ENCODE measurements at places on chromosomes 3 and 15. TPM values are rescaled to one million over a fixed set of nuclear protein-coding genes. Genes with fewer than 3 reads are reported as not detected.

- no peak for DNase-seq
Observed at GRCh38 chr15:63373330-63373729, 8.3 kb downstream of the CA12 start.

DNA sequence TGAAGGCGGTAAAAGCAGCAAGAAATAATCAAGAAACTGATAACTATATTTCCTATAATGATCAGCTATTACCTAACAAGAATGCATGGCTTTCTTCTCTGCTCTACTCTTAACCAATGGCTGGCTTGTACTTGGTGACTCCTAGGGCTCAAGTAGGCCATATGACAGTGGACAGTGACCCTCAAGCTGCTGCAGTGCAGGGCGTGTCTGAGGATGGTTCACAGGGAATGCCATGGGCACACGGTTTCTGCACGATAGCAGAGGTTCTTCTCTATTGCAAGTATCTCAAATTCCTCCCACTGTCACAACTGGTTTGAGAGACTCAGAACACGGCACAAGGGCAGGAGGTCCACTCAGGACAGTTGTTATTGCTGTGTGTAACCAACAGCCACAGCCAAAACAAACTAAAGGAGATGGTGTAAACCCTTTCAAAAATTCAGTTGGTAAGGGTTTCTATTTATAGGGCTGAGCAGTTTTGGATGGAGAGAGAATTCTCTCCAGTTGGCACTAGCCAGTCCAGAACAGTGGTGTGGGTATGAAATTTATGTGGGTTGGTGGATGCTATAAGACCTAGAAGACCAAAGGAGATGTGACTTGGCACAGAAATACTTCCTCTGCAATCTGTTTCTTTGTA, 103.2 kb upstream of the ST8SIA2 start:
- no peak for DNase-seq

GRCh38 chr3:12955651-12956315, 114.4 kb upstream of the RPL32 start:
- DNase-seq: no peak

DNA sequence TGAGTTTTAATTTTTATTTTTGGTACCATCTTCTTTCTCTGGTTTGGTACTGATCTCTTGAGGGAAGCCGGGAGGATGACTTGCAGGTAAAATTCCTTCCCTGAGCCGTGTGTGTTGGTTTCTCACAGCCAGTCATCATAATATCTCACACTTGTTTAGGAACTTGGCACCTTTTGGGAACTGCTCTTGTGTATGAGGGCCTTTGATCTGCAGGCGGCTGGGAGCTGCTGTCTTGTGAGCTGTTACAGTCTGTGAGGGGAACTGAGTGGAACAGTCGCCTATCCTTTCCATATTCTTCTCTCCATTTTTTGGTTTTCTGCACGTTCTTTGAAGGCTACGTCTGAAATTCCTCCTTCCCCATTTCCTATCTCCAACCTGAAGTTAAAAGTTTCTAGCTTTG, 75.2 kb downstream of the CACNA2D3 start:
- DNase-seq: no peak

THAP10 gene
- total RNA-seq: 1.6 TPM

BOC gene
- total RNA-seq: 20.2 TPM

DNA sequence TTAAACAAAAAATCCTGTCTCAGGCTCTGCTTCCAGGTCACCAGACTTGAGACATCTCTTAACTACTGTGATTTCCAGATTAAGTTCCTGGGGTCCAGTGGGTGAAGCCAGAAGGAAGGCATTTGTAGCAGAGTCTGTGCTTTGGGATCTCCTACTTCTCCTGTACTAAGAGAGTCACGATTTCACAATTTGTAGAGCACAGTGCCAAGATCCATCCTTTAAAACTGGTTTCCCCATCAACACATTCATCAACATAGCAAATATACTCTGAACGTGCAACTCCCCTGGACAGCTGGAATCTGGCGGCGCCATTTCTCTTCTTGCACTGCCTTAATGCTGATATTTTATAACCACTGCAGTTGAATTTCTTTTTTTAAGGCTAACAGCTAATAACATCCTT, 33.2 kb downstream of the CDCP1 start:
- DNase-seq: peak; percentile 46

Data from astrocyte (in vitro differentiated cells and primary cell).